ENCODE measurements at places on chromosomes 6 and 20. TPM values are rescaled to one million over a fixed set of nuclear protein-coding genes. Genes with fewer than 3 reads are reported as not detected.

GRCh38 chr6:64733433-64733832, 973.6 kb downstream of the EYS start:
- DNase-seq: no peak

DNA sequence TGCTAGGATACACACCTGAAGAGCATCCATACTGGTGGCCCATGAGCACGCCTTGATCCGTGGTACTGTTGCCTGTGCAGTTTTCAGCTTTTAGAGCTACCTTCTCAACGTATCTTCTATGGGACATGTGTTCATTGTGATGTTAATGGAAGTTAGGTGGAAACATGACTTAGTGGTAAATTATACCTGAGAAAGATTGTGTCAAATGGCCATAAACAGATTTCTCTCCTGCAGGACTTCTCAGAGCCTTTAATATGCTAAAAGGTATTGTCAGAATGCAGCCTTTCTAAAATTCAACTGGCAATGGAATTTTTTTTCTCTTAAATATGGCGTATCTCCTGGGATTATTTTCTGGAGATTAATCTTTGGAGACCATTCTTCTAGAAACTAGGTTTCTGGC, 148.5 kb downstream of the CDC5L start:
- no peak for DNase-seq

DNA sequence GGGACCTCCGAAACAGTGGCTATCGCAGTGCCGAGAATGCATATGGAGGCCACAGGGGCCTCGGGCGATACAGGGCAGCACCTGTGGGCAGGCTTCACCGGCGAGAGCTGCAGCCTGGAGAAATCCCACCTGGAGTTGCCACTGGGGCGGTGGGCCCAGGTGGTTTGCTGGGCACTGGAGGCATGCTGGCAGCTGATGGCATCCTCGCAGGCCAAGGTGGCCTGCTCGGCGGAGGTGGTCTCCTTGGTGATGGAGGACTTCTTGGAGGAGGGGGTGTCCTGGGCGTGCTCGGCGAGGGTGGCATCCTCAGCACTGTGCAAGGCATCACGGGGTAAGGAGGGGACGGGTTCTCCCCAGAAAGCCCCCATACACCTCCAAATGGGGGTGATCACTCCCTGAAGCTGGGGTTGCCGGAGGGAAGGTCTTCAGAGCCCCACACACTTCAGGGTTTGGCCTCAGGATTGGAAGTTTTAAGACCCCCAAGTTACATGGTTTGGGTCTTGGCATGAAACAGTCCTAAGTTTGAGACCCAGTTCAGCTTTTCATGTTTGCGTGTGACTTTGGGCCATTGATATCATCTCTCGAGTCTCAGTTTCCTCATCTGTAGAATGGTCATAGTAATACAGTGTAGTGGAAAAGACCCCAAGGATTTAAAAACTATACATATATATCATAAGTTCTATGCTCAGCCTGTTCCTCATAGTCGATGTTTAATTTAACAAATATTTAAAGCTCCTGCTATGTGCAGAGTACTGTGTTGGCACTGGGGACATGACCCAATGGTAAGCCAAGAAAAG, 4.3 kb downstream of the BPIFB4 start:
- no peak for DNase-seq

DNA sequence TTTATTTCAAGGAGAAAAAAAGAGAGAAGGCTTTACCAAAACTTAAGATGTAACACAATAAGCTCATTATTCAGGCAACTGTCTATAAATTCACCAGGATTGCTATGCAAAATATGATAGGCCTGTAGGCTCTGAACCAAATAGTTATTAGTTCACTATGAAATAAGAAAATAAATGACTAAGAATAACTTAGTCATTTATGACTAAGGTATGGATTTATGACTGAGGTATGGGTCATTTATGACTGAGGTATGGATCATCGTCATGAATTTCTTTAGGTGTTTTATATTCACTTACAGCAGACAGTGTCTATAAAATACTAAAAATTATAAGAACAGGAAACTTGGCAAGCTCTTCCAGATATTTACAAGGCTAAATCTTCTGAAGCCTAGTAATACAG, 52.1 kb upstream of the SNX9 start:
- DNase-seq: no peak

DNA sequence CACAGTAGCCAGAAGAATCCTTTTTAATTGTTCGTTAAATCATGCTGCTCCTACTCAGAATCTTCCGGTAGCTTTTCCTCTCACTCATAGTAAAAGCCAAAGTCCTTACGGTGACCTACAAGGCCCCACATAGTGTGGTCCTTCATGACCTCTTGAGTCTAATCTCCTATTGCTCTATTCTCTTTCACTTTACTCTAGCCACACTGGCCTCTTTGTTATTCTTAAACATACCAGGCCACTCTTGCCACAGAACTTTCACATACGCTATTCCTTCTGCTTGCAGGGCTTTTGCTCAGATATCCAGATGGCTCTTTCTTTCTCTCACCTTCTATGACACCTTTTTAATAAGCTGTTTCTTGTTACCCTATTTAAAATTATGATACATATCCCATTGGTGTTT, 25.7 kb downstream of the ZNF391 start:
- no peak for DNase-seq

- peak; percentile 5 for DNase-seq
Observed at GRCh38 chr6:96909811-96910210, 12.1 kb upstream of the NDUFAF4 start.

GRCh38 chr6:149560736-149561135, 5.4 kb upstream of the GINM1 start:
- DNase-seq: no peak

DNA sequence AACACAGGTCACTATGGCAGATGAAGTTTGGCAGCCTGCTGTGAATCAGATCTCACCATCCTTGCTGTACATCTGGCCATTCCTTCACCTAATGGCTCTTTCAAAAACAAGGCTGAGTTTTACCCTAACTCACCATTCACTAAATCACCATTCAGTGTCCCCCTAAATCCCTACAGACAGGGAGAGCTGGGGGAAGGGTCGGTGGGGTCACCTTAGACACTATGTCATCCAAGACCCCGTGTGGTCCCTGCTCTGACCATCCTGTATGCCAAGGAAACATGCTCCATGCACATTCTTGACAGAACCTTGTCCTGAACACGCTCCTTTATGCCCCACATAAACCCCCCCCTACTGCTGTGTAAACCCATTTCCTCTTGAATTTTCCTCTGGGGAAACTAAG, 31.8 kb upstream of the IL17A start:
- DNase-seq: no peak

- DNase-seq: no peak
Observed at GRCh38 chr6:26390531-26390930, 7.6 kb downstream of the BTN2A2 start.

GRCh38 chr6:41747256-41748101, at the start of gene PGC:
PGC (minus strand) TSS chr6:41747397; CDS start chr6:41747334, 63 bp downstream.
- no peak for DNase-seq

DNA sequence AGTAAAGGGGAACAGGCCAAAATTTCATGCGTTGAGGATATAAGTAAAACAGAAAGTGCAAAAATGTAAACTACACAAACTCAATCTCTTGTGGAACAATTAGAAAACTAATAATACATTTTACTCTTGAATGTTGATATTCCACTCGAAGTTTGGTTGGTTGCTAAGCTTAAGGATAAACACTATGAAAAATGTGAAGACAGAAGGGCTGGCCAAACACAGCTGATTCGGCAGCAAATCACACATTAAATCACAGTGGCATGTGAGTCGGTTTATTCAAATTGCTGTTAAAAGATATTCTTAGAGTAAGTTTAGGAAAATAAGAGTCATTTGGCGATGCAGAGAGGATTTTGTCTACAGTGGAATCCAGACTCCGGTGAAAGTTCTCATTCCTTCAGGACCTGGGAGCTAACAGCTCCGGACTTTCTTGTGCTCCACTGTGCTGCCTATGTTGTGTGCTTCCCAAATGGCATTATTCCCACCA, 1.4 kb upstream of the EPM2A start:
- DNase-seq: peak; percentile 22

- no peak for DNase-seq
Observed at GRCh38 chr6:125966569-125966968, 10.0 kb downstream of the HINT3 start.

- no peak for DNase-seq
Observed at GRCh38 chr20:10668677-10669368, 5.0 kb downstream of the JAG1 start.

GRCh38 chr20:2000285-2000684, 6.4 kb upstream of the PDYN start:
- DNase-seq: no peak

GRCh38 chr20:58145506-58146080, 82.9 kb downstream of the ANKRD60 start:
- no peak for DNase-seq

- no peak for DNase-seq
Observed at GRCh38 chr6:82781620-82782204, 283.9 kb downstream of the UBE3D start.

GRCh38 chr6:142781129-142781528, 163.8 kb downstream of the HIVEP2 start:
- DNase-seq: no peak

- DNase-seq: no peak
Observed at GRCh38 chr6:138857775-138858174, 61.9 kb downstream of the ECT2L start.

DNA sequence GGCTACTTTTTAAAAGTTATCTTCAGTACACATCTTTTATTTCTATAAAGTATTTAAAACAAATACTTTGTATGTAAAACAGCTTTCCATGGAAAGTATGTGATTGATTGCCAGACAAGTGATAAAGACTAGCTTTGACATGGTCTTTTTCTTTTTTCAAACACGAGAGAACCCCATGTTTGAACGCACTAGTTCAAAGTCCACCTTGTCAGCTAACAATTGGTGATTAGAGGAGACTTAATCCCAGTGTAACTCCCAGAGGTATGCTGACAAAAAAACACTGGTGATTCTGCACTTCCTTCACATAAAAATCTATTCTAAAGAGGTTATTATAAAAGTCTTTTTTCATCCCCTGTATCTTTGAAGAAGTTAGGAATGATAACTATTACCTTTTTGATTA, 438.1 kb downstream of the GJA1 start:
- no peak for DNase-seq

DNA sequence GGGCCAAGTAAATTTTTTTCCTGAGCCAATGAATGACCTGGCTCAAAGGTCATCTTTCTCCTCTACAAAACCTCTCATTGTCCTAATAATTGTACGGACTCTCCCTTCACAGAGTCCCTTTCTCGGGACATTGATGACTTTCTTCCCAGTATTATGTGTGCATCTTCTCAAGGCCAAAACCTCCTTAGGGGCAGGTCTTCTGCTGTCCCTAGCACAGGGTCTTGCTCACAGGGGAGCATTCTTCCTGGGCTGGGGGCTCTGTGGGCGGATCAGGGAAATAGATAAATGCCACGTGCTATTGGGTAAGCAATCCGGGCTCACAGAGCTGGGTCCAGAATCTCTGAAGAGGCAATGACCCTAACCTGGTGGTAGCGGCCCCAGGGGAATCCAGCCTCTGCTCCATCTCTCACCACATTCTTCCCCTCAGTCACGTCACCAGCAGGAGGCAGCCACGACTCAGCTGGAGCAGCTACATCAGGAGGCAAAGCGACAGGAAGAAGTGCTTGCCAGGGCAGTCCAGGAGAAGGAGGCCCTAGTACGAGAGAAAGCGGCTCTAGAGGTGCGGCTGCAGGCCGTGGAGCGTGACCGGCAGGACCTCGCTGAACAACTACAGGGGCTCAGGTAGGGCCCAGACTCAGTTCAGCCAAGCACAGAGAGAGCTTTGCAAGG, 23.5 kb downstream of the CEP250 start:
- no peak for DNase-seq

- DNase-seq: no peak
Observed at GRCh38 chr6:8059129-8059528, 5.1 kb downstream of the BLOC1S5 start.

GRCh38 chr6:56770011-56770520, 127.4 kb upstream of the DST start:
- no peak for DNase-seq

GRCh38 chr6:124010574-124010973, 206.9 kb downstream of the NKAIN2 start:
- DNase-seq: no peak

LINC00237 gene
- total RNA-seq: not detected

SLC32A1 gene
- not detected for total RNA-seq

BPIFB4 gene
- not detected for total RNA-seq

RIMS1 gene
- 0.78 TPM for total RNA-seq

PNLDC1 gene
- total RNA-seq: 0.52 TPM

PDE7B gene
- total RNA-seq: 2.3 TPM

KIFC1 gene
- 0.66 TPM for total RNA-seq

PABPC1L gene
- 105 TPM for total RNA-seq

PYGB gene
- total RNA-seq: 34.8 TPM

NXT1 gene
- total RNA-seq: 16.2 TPM

KAT14 gene
- total RNA-seq: 7.9 TPM

SLC52A3 gene
- 1.3 TPM for total RNA-seq

CABLES2 gene
- total RNA-seq: 1.6 TPM

IMPG1 gene
- not detected for total RNA-seq

TMC2 gene
- total RNA-seq: 0.26 TPM

PAQR8 gene
- total RNA-seq: 4.0 TPM

All from body of pancreas (tissue), 4 donors.